Skeletal muscle cell (primary cell): ENCODE measurements at places on chromosomes 7 and 10.

DNA sequence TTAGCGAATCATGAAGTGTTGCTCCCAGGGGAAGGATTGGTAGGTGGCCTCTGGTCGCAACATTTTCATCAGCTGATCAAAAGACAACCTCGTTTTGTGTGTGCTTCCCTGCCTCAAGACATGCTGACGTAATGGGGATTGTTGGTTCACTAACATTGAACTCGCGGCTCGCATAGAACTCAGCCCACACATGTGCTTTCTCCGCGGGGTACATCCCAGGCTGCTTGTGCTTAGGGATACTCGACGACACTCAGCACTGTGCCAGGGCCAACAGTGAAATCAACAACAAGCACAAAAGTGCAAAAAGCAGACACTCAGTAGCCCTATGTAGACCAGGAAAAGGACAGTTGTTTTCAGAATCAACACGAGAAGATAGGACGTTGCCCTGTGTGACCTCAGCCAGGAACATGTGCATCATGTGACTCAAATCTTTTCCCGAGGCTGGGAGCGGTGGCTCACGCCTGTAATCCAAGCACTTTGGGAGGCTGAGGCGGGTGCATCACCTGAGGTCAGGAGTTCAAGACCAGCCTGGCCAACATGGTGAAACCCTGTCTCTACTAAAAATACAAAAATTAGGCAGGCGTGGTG lies 20.8 kb downstream of the WIPI2 start:
- DNase-seq, result no peak

GRCh38 chr10:13969792-13970140 lies 361.0 kb downstream of the FRMD4A start:
- DNase-seq, result no peak

DNA sequence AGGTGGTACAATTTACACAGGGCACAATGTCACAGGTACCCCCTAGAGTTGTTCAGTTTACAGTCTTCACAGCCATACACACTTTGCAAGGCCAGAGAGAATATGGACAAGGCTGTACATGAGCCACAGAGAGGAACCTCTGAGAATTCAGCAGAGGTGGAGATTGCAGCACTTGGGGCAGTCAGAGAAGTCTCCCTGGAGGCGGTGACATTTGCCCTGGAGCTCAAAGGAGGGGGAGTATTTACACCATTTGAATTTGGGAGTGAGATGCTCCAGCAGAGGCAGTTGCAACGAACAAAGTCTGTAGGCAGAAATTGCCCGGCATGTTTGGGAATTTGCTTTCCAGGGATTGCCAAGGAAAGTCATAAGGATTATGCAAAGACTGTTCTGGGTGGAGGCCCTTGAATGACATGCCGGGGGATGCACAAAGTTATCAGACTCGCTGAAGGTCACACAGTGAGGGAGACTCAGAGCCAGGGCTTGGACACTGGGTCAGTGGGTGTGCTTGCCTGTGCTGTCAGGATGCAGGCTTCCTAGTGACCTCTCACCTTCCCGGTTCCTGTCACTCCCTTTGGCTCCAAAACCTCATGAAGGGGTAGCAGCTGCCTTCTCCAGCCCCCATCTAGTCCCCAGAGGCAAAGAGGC lies 160.7 kb upstream of the PCBD1 start:
- DNase-seq, result no peak

GRCh38 chr7:109763611-109764010 lies 1193.9 kb downstream of the DNAJB9 start:
- no peak for DNase-seq

DNA sequence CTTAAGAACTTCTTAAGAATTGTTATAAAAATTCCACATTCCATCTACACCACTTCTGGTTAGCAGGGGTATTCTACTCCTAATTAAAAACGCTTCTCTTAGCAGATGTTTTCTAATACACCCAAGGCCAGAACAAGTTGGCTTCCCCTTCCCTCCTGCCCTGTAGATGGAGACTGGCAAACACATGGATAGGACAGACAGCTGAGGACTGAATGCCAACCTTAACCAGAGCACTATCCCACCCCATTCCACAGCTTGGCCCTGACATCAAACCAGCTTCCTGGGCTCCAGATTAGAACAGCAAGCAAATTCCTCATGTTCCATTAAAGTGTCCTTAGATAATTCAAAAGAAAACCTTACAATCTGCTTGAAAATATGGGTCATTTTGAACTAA lies 56.6 kb upstream of the IL6 start:
- DNase-seq, result no peak

- no peak for DNase-seq
Observed at GRCh38 chr10:49366460-49366859, 29.4 kb downstream of the DRGX start.

DNA sequence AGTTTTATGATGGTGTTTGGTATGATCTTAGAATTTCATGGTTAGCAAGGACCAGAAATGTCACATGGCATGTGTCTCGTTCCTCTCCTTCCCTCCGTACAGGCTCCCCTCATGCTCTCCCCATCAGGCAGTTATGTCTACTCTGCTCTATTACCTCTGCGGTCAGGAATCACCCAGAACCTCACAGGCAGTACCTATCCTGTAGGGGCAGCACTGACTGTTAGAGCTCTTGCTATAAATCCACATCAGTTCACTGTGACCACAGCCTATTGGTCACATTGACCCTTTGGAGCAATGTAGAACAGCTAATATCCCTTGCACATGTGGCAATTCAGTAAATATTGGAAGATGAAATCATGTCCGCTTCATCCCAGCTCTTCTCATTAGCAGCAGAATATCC lies 151.8 kb downstream of the WNT2 start:
- DNase-seq, result no peak

DNA sequence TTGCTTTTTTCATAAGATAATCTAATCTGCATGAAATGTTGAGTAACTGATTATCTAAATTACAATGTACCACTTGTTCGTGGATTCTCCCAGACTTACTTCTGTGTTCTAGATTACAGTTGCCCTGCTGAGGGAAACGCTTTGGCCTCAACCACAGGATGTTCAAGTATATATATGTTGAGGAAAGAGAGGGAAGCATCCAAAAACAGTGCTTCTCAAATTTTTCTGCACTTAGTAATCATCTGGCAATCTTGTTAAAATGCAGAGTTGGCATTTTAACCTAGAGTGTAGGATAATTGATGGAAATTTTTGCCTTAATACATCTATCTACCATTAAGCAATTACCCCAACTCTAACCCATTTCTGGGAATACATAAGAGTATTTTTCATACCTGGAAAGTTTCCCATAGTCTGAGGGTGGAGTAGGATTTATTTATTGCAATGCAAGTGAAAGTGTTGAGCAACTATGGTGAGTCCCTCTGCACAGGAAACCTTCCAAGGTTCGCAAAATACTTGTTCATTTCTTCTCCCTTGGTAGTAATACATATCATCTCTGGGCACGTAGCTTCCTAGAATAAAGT lies 59.6 kb upstream of the C1GALT1 start:
- peak; percentile 89 for DNase-seq

- DNase-seq, result no peak
Observed at GRCh38 chr7:143258831-143259230, 4.4 kb upstream of the GSTK1 start.

- DNase-seq, result peak; percentile 9
Observed at GRCh38 chr10:9209105-9209798, 1154.8 kb downstream of the GATA3 start.

DNA sequence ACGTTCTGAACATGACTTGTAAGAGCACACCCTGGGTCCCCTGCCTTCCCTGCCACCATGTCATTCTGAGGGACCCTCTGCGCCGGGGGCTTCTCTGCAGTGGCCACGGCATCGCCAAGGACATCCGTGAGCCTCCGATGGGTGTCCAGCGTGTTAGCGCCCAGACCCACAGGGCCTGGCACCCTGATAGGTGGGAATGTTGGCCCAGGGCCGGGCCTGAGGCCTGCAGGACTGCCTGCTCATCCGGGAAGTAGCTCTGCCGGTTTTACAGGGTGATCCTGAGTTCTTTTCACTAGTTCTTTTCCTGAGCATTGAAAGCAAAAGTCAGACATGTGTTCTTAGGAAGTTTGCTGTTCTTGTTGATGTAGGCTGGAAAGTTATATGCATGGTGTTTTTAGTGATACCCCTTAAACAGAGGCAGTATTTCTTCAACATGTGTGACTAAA lies 54.5 kb downstream of the WDR37 start:
- no peak for DNase-seq

- DNase-seq, result no peak
Observed at GRCh38 chr7:34242391-34242790, 337.1 kb downstream of the BMPER start.

GRCh38 chr10:38600696-38601095 lies 506.6 kb downstream of the ZNF37A start:
- DNase-seq, result no peak

- DNase-seq, result no peak
Observed at GRCh38 chr7:49564379-49564714, 209.1 kb upstream of the VWC2 start.

DNA sequence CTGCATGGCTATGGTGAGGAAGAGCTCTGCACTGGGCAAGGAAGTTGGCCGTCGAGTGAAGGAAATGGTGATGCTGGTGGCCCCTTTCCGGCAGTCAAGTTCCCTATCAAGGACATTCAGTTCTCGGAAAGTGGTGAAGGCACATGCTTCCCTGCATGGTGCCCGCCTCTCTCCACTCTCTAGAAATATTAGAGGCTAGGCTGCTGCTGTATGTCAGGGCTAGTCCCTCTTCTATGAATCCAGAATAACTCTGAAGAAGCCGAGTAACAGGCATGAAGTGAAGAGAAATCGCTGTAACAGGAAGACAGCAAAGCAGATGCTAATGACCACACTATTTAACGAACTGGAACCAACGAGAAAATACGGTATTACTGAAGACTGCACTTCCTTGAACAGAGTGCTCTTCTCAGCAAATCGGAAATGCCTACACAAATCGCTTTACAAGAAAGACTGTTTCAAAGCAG lies 5.4 kb downstream of the IDI1 start:
- DNase-seq, result no peak

DNA sequence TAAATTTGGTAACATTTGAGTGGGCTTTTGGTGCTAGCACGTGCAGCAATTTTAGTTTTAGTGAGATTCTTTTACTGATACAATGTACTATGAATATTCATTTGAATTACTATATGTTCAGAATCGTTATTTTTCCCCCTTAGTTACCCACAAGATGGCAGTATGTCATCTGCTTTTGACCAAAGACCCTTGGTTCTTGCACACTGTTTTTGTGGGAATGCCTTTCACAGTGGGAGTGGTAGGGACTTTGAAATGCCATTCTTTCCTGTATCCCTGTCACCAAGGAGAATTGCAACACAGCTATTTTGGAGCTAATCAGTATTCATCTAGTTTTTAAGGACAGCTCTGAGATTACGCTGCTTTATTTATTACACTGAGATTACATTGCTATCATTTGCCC lies 40.6 kb downstream of the SEC23IP start:
- DNase-seq, result no peak

DNA sequence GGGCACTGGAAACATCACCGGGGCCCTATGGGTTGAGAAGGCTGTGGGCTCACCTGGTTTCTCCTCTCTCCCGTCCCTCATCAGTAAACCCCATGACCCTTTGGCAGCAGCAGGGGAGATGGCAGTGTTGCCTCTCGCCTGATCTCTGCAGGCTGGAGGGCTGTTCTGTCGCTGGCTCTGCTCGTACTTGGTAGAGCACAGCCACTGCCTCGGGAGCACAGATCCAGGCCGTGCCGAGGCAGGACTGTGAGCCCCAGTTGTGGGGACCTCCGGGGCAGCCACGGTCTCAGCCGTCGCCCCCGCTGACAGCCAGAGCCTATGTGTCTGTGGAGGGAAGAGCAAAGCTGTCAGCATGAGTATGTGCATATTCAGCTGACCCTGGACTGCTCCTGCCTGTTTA lies 94.9 kb downstream of the PTPRE start:
- no peak for DNase-seq

- DNase-seq, result no peak
Observed at GRCh38 chr7:32326078-32326477, 164.1 kb downstream of the LSM5 start.

- DNase-seq, result peak; percentile 21
Observed at GRCh38 chr10:94066411-94066810, 72.7 kb downstream of the PLCE1 start.

- no peak for DNase-seq
Observed at GRCh38 chr10:118497227-118497626, 98.2 kb downstream of the PRLHR start.

DNA sequence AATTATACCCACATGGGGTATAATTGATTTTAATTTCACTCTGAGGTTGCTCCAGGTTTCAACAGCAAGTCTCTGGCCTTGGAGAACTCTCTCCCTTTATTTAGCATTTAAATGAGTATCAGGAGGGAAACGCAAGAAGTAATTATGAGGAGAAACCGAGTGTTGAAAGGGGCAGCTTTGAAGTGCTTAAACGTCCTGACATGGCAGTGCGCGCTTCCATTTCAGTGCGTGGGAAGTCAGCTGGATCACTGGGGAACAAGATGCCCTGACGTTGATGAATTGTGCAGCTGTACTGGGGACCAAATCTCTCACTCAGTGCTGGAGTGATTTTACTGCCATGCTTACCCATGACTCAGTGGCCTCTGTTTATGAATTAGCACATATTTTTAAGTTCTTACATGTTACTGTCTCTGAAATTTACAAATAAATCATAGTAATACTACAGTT lies 106.0 kb upstream of the PRR15 start:
- peak; percentile 49 for DNase-seq

DNA sequence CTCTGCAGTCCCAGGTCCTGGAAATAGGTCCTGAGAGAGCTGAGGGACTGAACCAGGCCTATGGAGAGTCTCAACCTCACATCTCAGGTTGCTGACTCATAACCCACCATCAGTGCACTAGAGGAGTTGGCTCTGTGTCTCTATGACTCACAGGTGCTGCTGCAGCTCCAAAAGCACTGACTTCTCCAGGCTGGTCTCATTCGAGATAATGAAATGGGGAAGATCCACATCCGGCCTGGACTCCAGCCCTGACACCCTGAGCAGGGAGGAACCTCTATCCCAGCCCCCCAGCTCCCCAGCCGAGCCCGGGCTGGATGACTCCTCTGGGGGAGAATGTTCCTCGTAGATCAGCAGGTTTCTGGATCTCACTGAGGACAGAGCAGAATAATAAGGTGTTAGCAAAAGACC lies 35.5 kb upstream of the DGKI start:
- peak; percentile 97 for DNase-seq

GRCh38 chr10:34907743-34908430 lies 92.8 kb upstream of the PARD3 start:
- no peak for DNase-seq
